Activated CD8-positive, alpha-beta memory T cell treated with anti-CD3 and anti-CD28 coated beads for 48 hours (primary cell): ENCODE measurements at places on chromosomes 12 and 14.

- no peak for DNase-seq
These were observed 143.5 kb downstream of the ST8SIA1 start for GRCh38 chr12:22190969-22191368.

GRCh38 chr12:43338848-43339526, 213.0 kb downstream of the ADAMTS20 start:
- no peak for DNase-seq

DNA sequence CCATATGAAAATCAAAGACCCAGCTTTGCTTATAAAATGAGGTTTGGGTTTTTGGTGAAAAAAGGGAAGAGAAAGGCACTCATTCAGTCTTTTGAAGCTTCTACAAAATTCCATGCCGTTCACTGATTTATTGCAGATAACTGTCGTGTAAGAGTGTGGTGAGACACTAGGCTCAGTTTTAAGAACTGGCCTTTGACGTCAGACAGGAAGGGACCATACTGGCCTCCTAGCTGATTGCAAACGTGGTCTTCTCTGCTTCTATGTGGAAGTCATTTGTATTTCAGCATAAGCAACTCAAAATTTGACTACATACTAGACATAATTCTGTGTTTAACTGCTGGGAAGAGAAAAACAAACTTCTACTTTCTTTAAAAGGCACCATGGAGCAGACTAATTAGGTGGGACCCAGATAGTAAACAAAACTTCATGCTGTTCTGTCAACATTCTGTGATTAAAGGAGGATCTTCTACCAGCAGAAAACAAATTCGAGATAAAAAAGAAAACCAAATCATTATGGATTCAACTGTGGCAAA, 168.7 kb downstream of the TTC7B start:
- no peak for DNase-seq

- no peak for DNase-seq
These were observed 33.6 kb downstream of the HCAR2 start for GRCh38 chr12:122669397-122670070.

GRCh38 chr14:94539181-94539580, 22.1 kb upstream of the SERPINA4 start:
- DNase-seq: no peak

DNA sequence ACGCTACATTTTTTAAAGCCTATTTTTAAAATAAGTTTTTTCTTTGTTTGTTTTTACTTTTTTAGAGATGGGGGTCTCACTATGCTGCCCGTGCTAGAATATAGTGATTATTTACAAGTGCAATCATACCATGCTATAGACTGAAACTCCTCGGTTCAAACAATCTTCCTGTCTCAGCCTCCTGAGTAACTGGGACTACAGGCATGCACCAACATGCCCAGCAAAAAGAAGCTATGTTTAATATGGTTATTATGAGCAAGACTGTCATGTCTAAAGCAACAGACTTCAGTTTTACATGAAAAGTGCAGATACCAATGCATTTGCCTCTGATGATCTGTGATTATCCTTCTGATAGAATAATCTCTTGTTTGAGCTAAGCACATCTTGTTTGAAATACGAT, 45.6 kb upstream of the SGPP1 start:
- DNase-seq: no peak

DNA sequence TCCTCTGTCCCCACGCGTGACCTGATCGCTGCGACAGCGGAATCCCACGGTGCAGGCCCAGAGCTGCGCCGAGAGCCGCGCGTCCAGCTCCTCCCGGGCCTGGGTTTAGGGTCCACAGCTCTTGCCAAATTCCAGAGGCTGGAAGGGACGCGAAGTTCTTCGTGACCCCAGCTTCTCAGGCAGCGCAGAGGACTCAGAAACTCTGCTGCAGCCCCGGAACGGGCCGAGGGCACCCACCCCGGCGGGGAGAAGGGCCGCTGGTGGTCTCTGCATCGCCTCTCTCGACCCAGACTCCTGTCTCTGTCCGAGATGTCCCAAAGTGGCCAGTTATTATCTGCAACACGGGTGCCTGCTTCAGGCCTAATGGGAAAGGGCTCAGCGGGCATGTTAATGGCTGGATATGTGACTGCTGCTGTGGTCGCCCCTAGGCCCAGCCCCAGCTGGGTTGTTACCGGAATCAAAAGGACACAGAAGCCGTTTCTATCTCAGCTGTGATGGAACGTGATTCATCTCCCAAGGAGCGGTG, 236.4 kb downstream of the VRK1 start:
- DNase-seq: no peak

DNA sequence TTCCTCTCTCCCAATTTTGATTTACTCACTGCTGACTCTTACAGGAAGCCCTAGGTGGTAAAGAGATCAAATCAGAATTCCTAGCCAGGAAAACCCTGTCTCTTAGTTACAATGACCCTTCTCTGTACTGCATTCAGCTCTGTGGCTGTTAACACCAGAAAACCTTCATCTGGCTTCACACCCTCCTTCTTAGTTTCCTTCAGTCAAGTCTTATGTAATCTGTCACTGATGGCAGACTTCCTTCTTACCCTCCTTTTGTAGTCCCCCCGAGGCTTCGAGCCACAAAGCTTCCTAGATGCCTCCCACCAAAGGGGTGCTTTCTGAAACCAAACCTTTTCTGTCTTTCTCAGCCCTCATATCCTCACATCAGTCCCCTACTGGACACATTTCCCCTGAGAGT, 16.5 kb downstream of the NGDN start:
- DNase-seq: no peak
